ENCODE measurements at places on chromosomes 7 and 10.

- no peak for DNase-seq
These were observed 367.2 kb upstream of the ZNF32 start for GRCh38 chr10:44015702-44016500.

DNA sequence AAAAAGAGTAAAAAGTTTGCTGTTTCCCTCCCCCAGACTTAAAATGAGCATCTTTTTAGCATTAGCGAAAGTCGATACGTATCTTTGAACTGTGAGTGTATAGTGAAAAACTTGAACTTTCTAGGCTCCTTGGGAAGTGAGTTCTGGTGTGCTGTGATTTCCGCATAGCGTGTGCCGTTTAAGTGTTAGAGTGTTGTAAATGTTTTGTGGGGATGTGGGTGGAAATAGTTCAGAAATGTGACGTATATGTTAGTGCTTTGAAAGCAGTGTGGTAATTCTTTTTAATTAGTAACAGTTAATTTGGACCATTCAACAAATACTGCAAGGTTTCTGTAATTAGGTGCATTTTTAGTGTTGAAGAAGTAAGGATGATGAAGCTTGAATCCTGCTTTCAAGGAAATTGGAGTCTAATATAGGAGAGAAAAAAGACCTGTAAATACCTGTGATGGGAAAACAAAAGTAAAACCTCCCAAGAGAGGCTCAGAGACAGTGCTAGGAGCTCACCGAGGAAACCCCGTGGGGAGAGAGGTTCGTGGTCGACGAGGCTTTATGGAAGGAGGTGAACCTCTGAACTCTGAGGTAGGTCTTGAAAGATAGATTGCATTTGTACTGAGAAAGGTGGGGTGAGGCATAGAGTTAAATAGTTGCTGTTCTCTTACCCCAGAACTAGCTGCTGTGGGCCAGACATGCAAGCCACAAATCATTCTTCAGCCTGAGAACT lies 40.8 kb downstream of the RBM33 start:
- DNase-seq, result no peak

DNA sequence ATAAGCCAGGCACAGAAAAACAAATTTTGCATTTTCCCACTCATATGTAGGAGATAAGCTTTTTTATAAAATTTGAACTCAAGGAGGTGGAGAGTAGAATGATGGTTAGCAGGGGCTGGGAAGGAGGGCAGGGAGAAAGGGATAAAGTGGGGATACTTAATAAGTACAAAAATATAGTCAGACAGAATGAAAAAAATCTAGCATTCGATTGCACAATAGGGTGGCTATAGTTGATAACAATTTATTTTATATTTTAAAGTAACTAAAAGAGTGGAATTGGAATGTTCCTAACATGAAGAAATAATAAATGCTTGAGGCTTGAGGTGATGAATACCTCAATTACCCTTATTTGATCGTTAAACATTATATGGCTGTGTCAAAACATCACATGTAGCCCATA lies 415.7 kb upstream of the STEAP1 start:
- DNase-seq, result no peak

- no peak for DNase-seq
These were observed 18.7 kb downstream of the CNPY1 start for GRCh38 chr7:155527664-155528063.

GRCh38 chr7:46571996-46572395 lies 650.9 kb upstream of the IGFBP3 start:
- no peak for DNase-seq

DNA sequence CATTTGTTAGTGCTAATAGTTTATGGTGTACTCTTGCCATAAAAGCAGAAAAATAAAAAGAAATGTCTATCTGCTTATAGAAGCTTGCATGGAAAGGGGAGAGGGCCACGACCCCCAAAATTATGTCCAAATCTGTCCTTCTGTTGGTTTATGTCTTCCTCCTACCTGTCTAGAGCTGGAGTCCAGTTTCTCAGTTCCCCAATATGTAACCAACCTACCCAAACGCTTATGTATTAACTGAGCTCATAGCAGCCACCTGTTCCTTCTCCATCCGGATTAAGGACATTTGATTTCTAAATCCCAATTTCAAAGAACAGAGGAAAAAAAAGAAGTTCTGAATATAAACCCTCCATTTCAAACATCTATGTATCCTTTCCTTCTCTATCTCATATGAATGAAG lies 30.3 kb upstream of the TPK1 start:
- no peak for DNase-seq

GRCh38 chr10:10816447-10816846 lies 201.2 kb upstream of the CELF2 start:
- peak; percentile 74 for DNase-seq

DNA sequence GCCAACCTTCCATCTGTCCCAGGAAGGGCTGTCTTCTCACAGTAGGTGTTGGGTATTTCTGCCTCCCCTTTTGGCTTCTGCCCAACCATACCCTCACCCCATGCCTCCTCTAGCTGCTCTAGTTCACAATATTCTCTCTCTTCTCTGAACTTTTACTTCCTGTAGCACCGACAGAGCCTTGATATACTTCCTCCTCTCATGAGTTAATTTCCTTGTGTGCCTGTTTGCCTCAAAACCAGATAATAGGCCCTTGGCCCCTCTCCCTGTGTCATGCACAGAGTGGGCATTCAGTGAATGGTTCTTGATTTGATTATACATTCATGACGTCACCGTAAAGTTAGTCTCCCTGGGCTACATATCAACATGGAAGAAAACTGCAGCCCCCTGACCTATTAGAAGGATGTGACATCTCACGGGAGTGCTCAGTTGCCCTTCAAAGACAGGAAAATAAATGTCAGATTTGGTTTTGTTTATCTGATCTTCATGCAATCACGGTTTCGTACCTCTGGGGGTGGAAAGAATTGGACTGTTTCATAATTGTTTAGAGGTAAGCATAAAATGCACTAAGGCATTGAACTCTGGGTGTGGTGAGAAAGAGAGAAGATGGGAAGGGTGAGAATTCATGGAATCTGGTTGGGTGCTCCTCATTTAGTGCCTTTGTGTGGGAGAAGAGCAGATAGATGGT lies 127.7 kb downstream of the ITIH5 start:
- no peak for DNase-seq

DNA sequence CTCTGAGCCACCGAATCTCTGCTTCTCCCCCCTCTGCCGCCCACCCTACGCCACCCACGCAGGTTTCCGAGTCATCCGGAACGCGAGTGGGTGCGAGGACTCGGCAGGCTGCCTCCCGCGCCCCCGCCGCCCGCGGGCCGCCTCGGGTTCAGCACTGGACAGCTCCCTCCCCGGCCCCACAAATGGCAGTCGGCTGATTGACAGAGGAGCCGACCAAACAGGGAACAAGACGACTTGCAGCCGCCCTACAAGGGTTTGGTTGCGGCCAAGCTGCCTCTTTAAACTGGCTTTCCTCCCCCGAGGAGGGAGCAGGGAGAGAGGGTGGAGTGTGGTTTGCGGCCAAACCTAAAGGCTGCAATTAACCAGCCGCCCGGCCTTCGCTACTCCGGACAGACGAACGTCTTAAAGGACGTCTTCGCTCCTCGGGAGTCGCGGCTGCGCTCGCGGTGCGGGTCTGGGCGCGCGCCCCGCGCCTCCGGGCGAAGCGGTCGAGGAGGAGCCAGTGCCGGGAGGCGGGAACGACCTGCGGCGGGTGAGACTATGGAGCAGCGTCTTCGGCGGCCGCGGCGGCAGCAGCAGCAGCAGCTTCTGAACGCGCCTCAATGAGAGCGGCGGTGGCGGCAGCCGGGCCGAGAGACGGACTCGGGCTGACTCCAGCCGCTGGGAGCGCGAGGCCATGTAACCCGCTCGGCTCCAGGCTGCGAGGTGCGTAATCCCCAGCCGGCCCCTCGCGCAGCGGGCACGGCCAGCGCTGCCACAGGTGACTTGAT lies at the start of gene GPR158:
GPR158 (plus strand) TSS at position 541 of the 770 bp plus-strand sequence. CDS start 420 bp downstream, outside the sequence.
- peak; percentile 92 for DNase-seq

GRCh38 chr7:29955799-29956486 lies 33.7 kb downstream of the SCRN1 start:
- DNase-seq, result no peak

DNA sequence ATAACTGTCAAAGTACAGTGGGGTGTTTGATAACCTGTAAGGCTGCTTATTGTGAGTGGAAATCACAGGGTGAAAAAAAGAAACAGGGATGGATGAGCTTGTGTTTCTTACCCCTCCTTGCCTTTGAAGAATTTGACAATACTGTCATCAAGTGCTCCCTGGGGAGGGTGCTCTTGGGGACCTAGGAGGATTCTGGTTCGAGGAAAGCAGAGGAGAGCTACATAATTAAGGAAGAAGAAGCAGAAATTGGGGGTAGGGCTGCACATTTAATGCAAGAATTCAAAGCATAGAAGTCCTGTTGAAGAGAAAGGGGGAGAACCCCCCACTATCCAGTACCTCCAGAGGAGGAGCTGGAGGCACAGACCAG lies 208.1 kb upstream of the PHYHIPL start:
- no peak for DNase-seq

DNA sequence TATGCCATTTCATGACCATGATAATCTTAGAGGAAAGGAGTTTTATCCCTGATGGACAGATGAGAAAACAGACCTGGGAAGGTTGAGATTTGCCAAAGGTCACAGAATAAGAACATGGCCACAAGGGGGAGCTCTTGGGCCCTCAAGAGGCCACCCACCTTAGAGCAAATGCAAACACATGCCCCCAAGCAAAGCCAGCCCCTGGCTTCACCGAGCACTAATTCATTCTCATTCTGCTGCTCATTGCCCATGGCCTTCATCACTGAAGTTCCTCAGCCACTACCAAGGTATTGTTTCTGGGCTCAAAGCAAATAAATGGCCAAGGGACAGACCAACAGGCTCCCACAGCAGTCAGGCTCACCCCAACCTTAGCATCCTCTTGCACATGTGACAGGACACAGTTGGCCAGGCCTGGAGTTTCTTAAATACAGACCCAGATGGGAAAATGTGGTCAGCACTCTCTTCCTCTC lies 44.2 kb downstream of the PDLIM1 start:
- DNase-seq, result peak; percentile 87

DNA sequence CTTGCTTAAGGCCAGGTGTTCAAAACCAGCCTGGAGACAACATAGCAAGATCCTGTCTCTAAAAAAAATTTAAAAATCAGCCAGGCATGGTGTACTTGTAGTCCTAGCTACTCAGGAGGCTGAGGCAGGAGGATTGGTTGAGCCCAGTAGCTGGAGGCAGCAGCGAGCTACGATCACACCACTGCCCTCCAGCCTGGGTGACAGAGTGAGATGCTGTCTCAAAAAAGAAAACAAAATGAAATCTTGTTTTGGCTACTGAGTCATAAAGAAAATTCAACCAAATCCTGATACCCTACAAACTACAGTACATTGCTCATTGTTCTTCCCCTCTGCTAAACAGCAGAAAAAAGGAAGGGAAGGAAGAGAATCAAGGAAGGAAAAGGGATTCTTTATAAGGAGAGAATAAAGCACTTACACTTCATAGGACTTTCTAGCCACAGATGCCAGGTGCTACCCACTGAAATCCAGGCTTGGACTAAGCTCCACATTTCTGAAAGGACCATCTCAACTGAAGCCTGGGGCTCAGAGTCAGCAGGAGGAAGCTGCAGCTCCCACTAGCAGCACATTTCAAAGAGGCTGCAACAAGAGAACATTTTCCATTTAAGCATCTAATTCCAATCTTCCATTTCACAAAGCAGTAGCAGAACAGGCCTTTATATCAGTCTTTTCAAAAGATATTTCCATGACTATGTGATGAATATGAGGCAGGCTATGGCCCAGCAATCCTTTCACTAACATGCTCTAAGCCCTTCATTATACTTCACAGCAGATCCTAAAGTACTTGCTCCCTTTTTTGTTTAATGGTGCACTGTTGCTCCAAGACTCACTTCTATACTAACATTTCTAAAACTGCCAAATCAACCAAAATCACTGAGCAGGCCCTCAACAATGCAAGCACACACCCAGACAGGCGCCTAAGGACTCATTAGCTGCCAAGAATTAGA lies 13.5 kb downstream of the TNPO3 start:
- DNase-seq, result no peak

GRCh38 chr10:59880971-59881510 lies 25.3 kb downstream of the CCDC6 start:
- no peak for DNase-seq

- DNase-seq, result peak; percentile 49
These were observed 1.8 kb downstream of the HOXA2 start for GRCh38 chr7:27100694-27101170.

- DNase-seq, result peak; percentile 56
These were observed 177.1 kb downstream of the DGKI start for GRCh38 chr7:137669706-137670105.

DNA sequence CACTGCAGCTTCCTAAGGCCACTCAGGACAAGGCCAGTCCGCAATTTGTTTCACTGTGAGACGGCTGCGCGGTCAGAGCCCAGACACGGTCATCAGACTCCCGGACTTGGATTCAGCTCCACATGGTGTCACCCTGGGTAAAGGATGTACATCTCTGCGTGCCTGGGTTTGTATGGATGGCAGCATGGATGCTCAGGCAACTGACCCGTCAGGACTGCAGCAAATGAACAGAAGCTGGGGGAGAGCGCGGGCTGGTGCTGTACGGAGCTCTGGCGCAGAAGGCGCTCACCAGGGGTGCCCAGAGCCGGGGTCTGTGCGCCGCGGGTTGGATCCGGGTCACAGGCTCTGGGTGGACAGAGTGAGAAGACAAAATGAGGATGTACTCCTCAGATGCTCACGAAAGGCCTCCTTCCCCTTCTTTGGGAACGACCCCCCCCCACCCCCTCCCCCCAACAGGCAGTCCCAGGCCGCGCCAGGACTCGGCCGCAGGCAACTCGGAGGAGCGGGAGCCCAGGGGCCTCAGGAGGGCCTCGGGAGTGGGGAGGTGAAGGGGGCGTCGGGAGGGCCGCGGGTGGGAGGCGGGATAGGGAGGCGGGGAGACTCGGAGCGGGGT lies 92.4 kb downstream of the CXCL12 start:
- no peak for DNase-seq

GRCh38 chr7:117784315-117784714 lies 88.9 kb downstream of the CTTNBP2 start:
- no peak for DNase-seq

DNA sequence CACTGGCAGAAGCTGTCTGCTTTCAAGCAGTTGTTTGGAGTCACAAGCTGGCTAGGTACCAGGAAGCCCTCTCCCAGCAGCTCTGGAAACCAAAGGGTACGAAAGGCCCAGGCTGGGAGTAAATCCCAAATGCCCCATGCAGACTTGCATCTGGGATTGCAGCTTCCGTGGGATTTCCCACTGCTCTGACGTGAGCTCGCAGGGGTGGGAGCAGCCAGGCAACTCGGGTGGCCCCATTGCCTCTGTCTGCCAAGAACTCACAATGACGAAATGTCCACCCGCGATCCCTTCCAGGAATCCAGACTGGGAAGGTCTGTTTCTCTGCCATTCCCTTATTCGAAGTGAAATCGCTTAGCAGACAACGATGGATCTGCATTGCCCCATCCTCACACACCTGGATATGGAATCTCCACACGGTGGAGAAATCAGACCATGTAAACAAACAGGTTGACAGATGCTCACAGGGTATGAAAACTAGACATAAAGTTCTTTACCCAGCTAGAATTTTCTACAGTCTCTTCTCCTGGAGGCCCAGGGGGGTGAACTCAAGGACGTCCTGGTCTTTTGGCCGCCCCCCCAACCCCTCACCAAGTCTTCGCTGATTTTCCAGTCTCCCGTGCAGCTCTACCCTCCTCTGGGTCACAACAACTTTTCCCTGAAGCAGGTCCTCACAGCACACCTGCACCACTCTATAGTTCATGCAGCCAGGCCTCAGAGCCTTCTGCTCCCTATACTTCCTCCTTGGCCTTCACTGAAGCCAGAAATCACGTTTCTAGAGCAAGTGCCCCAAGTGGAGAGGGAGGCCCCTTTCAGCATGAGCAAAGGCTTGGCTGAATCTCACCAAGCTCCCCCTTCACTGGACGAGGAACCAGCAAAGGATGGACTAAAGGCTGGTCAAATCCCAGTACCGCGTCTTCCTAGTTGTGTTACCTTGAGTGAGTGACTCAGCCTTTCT lies 20.0 kb downstream of the SH3PXD2A start:
- DNase-seq, result peak; percentile 95

- DNase-seq, result no peak
These were observed 4.4 kb upstream of the ATXN7L1 start for GRCh38 chr7:105880571-105881330.
